ENCODE measurements at places on chromosomes 3 and 15.

- DNase-seq = no peak
Measured at GRCh38 chr3:130490241-130490640, 26.7 kb upstream of the COL6A6 start.

DNA sequence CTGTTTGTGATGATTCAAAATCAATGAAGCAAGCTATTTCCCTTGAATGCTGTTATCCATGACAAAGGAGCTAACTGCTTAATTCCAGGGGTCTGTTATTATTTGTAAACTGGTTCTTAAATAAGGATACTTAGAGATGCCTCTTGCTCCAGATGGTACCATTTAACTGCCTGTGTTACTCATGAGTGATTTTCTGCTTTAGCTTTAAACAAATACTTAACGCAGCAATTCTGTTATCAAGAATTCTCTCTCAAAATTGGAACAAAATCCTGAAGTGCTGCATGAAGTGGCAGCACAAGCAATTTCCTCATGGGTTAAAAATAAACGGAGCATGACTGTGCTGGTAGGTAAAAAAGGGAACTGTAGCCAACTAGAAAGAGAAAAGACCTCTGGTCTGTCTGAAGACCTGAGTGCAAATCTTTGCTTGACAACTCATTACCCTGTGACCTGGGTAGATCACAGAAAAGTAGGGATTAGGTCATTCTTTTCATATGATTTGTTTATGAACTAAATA is 62.5 kb upstream of the GBE1 start:
- peak; percentile 87 for DNase-seq

DNA sequence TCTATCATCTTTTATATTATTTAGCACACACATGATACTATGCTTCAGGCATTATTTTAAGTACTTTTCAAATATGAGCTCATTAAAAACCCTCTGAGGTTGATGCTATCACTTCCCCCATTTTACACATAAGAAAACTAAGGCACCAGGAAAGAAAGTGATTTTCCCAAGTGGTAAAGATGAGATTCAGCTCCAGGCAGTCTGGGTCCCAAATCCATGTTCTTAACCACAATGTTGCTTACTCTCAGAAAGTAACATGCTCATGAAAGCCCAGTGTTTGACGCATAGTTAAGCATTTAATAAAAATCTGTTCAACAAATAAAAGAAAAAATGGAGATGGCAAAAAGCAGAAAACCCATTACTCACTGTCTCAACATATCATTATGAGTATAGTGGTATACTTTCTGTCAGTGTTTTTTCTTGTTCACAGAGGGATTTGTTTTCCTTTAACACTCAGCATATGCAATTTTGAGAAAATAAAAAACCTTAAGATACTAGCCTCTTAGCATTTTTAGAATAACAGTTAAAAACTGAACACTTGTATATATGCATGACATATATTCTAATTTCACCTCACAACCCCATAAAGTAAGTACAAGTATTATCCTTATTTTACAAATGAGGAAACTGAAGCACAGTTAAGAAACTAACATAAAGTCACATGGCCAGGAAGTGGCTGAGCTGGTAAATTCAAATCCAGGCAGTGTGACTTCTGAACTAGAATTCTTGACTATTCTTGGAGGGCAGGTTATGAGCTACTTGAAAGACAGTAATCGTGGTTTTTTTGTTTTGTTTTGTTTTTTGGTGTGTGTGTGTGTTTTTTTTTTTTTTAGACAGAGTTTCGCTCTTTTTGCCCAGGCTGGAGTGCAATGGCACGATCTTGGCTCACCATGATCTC is 10.4 kb downstream of the PEAK1 start:
- DNase-seq = peak; percentile 81

GRCh38 chr3:98026425-98027084 is 8.6 kb downstream of the GABRR3 start:
- peak; percentile 7 for DNase-seq

GRCh38 chr3:51942603-51943450 is 664 bp downstream of the PARP3 start:
- DNase-seq = peak; percentile 27

DNA sequence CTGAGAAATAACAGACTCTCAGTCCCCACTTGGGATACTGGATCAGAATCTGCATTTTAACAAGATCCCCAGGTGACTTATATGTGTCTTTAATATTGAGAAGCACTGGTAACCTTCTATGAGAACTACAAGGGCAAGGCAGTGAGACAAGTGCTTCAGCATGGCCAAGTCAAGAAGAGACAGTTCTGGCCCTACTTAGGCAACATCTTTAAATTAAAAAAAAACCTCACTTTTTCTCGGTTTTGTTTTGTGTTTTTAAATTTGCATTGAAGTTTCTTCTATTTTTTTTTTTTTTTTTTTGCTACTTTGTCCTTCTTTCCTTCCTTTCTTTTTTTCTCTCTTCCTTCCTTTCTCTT is 42.5 kb upstream of the SPTSSB start:
- DNase-seq = no peak

DNA sequence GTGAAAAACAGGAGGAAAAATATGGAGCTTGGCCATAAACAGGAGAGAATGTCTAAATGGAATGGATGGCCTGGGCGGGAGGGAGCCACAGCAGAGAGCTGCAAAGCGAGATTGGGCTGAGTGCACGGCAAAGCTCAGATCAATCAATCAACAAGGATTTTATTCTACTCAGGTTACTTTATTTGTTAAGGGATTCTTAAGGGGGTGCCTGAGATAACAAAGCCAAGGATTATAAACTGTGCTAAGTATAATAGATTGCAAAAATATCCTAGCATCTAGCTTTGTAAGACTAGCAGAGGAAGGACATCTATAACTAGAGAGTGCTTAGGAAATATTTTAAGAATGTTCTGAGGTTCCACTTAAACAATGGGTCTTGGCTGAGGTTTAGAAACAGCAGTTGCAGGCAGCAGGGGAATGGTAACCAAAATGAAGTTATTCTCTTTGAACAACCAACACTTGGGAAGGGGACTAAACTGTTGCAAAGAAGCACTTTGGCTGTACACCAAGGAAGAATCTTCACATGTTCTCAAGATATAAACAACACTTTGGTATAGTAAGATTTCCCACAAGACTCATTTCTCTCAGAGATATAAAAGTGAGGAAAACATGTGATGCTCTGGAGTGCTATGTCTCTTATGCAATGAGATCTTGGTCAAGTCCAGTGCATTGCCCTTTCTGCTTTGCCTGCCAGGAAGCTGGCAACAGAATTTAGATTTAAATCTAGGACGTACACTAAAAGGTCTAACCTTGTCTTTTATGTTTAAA is 35.5 kb downstream of the TMEM212 start:
- DNase-seq = no peak

- DNase-seq = no peak
Measured at GRCh38 chr3:45244356-45244755, 18.3 kb upstream of the TMEM158 start.

DNA sequence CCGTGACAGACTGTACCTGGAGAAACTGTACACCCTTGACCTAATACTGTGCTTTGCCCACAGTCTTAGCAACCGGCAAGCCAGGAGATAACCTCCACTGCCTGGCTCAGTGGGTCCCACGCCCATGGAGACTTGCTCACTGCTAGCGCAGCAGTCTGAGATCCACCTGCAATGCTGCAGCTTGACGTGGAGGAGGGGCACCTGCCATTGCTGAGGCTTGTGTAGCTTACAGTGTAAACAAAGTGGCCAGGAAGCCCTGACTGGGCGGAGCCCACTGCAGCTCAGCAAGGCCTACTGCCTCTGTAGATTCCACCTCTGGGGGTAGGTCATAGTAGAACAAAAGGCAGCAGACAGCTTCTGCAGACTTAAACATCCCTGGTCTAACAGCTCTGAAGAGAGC is 189.3 kb downstream of the EDEM1 start:
- DNase-seq = no peak

- no peak for DNase-seq
Measured at GRCh38 chr15:68589053-68589452, 10.3 kb downstream of the CORO2B start.

DNA sequence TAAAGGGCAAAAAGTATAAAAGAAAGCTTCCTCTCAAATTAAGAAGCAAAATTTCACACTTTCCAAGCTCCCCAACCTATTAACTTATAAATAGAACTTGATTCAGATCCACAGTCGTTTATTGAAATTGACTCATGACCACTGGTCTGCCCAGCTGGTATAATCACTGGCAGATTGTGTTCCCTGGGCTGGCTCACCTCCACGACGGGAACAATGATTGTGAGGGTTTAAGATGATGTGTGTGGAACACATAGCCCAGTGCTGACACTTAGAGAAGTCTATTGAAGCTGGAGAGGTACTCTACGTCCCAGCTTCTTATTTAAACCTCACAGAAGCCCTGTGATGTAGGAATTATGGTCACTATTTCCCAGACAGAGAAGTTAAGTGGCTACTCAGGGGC is 90.4 kb downstream of the MB21D2 start:
- DNase-seq = no peak

- DNase-seq = no peak
Measured at GRCh38 chr3:193499136-193499770, 55.4 kb downstream of the ATP13A4 start.

Measured in common myeloid progenitor, CD34-positive (primary cell).